Activated effector memory CD4-positive, alpha-beta T cell treated with anti-CD3 and anti-CD28 coated beads, Interleukin-2, amount 50 U/mL, for 16 hours (primary cell): ENCODE measurements at places on chromosomes 11 and 22.

GRCh38 chr11:34209809-34210208 is 104.4 kb downstream of the NAT10 start:
- DNase-seq, result no peak

DNA sequence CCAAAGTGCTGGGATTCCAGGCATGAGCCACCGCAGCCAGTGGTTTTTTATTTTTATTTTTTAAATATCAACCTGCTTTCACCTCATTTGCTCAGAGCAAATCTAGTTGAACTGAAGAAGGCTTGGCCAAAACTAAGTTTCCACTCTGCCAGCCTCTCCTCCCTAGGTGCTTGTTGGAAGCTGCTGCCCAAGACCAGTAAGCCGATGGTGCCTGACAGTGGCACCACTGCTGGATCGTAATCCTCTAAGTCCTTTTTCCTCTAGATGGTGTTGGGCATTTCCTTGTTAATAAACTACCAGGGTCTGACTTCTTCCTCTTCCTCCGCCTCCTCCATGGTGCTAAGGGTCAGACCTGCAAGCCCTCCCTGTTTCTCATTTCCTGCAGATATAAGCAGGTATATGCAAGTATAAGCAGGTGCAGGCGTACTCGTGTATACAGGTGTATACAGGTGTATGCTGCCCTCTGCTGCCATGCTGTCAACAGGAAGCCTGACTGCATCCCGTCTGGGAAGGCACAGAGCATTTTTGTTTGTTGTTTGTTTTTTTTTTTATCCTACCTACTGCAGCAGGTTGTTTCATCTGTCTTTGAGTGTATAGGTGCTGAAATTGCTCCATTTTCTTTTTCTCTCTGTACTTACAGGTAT is 1.6 kb downstream of the NADSYN1 start:
- peak; percentile 73 for DNase-seq

DNA sequence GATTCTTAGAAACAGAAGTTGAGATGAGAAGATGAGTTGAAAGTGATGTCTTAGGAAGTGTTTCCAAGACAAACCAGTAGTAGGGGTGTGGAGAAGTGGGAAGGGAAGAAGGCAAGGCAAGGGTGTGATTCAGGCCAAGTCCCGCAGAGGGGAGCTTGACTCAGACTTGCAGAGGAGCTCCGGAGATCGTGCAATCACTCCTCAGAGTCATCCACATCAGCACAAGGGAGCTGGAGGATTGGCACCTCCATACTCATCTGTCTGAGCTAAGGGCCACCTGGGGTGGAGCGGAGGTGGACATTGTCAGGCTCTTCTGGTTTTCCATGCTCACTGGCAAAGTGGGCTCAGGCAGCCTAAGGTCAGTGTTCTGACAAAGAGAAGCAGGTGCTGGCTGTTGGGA is 44.4 kb downstream of the CHRDL2 start:
- no peak for DNase-seq

GRCh38 chr11:40276960-40277359 is 1182.5 kb downstream of the LRRC4C start:
- DNase-seq, result no peak

DNA sequence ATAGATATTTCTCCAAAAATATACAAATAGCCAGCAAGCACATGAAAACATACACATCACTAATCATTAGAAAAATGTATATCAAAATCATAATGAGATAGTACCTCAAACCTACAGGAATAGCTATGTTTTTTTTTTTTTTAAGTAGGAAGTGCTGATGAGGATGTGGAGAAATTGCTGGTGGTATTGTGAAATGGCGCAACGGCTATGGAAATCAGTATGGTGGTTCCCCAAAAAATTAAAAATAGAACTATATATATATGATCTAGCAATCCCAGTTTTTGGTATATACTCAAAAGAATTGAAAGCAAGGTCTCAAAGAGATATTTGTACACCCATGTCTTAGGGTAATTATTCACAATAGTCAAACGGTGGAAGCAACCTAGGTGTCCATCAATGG is 46.0 kb upstream of the HIPK3 start:
- DNase-seq, result no peak

DNA sequence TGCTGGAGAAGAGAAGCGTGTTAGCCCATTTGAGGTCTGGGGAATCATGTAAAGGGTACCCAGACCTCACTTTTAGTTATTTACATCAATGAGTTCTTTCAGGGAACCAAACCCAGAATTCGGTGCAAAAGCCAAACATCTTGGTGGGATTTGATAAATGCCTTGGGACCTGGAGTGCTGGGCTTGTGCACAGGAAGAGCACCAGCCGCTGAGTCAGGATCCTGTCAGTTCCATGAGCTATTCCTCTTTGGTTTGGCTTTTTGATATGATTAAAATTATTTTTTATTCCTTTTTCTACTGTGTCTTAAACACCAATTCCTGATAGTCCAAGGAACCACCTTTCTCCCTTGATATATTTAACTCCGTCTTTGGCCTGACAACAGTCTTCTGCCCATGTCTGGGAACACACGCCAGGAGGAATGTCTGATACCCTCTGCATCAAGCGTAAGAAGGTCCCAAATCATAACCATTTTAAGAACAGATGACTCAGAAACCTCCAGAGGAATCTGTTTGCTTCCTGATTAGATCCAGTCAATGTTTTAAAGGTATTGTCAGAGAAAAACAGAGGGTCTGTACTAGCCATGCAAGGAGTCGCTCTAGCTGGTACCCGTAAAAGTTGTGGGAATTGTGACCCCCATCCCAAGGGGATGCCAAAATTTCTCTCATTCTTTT is 65.2 kb downstream of the ALX4 start:
- no peak for DNase-seq

- DNase-seq, result peak; percentile 50
These were observed 968 bp upstream of the TMEM109 start for GRCh38 chr11:60912851-60913528.

GRCh38 chr11:35639591-35640179 is 21.4 kb downstream of the FJX1 start:
- no peak for DNase-seq

DNA sequence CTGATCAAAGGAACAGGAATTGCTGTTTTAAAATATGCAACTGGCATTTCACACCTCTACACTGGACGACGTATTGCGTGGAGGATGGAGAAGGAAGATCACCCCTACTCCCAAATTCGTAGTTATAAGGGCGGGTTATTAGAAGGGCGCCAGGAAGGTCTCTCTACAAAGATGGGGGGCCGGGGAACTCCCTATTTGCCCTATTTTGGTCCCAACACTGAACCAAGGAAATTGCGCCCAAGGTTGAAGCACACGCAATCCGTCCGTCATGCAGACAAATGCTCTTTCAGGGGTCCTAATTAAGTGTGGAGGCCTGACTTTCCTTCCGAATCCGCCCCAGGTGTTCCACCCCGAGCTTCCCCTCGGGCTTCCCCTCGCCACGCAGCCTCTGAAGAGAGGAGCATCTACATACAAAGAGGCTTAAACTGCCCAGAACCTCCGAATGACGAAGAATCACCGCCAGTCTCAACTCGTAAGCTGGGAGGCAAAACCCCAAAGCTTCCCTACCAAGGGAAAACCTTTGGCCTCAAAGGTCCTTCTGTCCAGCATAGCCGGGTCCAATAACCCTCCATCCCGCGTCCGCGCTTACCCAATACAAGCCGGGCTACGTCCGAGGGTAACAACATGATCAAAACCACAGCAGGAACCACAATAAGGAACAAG is 396 bp downstream of the NPAT start:
- DNase-seq, result peak; percentile 80

GRCh38 chr11:66345316-66345649 is 379 bp upstream of the BRMS1 start:
- no peak for DNase-seq

DNA sequence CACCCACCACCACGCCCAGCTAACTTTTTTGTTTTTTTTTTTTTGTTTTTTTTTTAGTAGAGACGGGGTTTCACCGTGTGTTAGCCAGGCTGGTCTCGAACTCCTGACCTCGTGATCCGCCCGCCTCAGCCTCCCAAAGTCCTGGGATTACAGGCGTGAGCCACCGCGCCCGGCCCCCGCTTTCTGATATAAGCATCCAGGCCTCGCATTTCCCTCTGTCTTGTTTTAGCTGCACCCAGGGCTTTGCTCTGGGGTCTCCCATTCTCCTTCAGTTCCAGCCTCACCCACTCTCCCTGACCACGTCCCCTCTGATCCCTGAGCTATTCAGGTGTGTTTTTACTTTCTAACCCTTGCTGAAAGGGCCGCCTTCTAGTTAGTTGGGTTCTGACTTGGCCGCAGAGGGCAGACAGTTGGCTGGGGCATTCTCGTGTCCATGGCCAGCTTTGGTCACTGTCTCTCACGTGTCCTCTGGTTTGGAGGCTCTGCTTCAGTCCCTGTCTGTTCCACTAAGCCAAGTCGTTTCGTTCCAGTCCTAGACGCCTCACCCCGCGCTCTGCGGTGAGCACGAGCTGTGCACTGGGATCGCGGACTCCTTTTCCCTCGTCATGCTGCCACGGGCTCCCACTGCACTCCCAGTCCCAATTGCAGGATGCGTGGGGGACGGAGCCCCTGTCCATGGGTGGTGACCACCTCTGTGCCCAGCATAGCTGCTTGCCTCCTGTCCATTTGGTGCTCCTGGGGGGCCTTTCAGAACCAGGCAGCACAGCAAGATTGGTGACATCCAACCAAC is 6.0 kb upstream of the TNNT3 start:
- DNase-seq, result no peak

- DNase-seq, result no peak
These were observed 70.5 kb upstream of the BLID start for GRCh38 chr11:122186439-122187080.

DNA sequence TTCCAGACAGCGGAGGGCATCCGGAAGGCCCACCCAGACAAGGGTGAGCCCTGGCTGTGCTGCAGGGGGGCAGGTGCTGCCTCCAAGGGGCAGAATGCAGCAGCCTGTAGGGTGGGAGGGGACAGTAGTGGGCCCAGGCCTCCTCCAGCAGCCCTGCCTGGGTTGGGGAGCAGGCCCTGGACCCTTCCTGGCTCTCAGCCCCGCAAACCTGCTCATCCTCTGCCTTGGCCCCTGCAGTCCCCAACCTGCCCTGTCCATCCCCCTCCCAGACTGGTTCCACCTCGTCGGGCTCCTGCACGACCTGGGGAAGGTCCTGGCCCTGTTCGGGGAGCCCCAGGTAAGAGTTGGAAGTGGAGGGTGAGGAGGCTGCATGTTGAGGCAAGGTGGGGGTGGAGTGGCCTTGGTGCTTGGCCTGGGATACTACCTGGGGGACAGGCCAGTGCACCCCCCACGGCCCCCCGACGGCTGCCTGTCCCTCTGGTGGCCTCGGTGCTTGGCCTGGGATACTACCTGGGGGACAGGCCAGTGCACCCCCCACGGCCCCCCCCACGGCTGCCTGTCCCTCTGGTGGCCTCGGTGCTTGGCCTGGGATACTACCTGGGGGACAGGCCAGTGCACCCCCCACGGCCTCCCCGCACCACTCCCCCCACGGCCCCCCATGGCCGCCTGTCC is 1.5 kb downstream of the MIOX start:
- DNase-seq, result no peak

GRCh38 chr11:32255841-32256240 is 165.0 kb downstream of the RCN1 start:
- no peak for DNase-seq

- DNase-seq, result no peak
These were observed 17.5 kb downstream of the CHID1 start for GRCh38 chr11:893008-893654.

DNA sequence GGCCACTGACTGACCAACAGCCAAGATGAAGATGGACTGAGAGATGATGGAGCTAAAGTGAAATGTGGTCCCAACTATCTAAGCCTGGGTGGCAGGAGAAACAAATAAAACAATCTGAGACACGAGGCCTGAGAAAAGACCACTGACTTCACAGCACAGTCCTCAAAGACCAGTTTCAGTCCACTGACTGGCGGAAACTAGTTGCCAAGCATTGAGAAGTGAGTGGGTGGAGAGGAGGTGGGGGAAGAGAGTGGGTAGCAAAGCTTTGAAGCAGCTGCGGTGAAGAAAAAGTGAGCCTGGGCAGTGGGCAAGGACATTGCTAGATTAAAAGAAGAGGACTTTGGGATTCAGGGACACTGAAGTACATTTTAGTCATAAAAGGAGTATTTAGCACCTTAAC is 1.9 kb downstream of the MS4A1 start:
- DNase-seq, result no peak

DNA sequence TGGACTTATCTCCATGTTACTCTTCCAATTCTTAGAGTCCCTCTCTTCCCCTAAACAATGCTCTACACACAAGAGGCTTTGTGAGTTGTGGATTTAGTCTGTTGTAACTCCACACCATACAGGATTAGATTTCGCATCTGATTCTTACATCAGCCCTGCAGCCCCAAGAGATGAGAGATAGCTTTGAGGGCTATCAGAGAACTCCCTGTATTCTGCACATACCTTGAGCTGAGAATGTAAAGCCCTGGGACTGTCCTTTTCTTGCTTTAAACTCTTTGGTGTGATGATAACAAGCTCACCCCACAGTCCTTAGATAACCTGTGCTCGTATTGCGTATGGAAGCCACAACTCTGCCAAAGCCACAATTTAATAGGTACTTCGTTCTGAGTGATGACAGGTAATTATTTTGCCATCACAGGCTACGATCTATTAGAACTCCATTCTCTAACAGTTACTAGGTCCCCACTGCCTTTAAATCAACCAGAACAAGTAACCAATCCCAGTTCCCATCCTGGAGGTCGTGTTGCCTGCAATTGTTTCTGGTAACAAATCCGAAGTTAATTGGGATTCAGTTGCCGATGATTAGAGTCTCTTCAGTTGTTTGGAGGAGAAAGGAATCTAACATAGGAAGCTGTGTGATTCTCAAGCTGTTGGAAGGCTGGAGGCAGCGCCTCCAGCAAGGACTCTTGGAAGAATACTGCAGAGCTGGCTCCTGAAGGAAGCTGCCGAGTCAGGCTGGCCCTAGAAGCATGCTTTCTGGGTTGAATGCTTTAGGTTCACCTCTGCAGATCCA is 1.3 kb upstream of the PARVG start:
- no peak for DNase-seq

- DNase-seq, result no peak
These were observed 46.1 kb upstream of the HSPA8 start for GRCh38 chr11:123107945-123108495.

DNA sequence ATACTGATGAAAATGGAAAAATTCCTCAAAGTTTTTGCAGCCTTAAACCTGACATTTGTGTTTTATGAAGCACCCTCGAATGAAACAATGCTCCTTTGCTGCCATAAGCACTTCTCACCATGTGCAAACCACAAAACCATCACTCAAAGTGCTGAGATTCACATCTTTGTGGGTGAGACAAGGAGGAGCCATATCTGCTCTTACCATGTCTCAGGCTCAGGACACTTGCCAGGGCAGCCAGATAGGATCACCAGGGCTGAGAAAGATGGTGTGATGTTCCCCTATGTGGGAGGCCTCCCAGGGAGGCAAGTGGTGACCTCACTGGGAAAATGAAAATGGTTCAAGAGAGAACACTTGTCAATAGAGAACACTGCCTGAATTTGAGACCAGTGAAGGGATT is 120.4 kb downstream of the CCDC34 start:
- no peak for DNase-seq

GRCh38 chr11:33967451-33967850 is 75.6 kb upstream of the LMO2 start:
- DNase-seq, result no peak
